ENCODE measurements at places on chromosomes 3 and 15.
A peak's percentile ranks its signal among the peaks of the same experiment; 100 is the strongest.

GRCh38 chr3:156246961-156247725 lies 126.8 kb downstream of the KCNAB1 start:
- DNase-seq: no peak

- no peak for DNase-seq
Measured at GRCh38 chr3:44890258-44890657, 15.8 kb downstream of the TGM4 start.

- no peak for DNase-seq
Measured at GRCh38 chr3:195820901-195821300, 9.2 kb upstream of the MUC4 start.

DNA sequence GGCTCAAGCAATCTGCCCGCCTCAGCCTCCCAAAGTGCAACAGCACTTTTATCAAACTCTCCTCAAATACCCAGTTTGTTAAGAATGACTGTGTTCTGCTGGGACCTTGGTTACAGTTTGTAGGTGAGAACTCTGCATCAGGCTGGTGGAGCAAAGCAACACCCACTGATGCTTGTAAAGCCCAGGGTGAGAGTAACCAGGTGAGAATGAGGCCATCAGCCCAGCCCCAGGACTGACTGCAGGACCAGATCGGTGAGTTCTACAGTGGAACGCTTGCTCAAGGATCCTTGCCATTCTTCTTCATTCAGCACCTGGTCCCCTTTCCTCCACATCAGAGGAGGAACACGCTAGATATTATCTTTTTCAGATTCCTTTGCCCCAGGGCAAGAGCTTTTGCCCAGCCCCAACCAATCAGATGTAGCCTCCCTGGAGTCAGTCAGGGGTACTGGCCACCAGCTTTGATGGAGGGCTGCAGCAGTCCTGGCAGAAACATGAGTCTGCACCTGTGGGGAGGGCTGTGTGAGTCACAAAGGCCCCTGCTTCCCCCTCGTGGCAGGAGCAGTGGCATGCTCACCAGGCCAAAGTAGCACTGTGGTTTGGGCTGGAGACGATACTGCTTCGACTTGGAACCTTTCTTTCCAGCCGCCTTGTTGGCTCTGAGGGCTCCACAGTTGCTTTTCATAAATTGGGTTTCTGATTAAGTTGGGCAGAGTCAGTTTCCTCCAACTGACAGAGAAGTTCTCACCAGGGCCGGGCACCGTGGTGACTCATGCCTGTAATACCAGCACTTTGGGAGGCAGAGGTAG lies 3.5 kb upstream of the SHISA5 start:
- peak; percentile 52 for DNase-seq

- DNase-seq: no peak
Measured at GRCh38 chr3:89340408-89340807, 233.0 kb downstream of the EPHA3 start.
